T-helper 1 cell (primary cell): ENCODE measurements at places on chromosomes 11 and 22.
A peak's percentile ranks its signal among the peaks of the same experiment; 100 is the strongest.

DNA sequence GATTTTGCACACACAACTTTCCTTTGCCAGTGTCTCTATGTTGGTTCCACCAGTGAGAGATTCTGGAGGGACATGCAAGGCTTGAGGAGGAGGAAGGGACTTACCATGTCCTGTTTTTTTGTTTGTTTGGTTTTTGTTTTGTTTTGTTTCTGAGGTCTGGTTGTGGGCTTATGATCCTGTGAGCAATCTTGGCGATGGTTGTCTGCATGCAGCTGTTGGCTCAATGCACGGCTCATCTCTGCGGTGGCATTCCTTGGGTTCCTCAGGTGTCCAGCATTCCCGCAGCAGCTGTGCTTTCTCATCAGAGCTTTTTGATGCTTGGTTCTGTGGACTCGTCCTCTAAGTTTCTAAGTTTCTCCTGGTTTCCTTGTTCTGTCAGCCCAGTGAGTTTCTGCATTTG lies 4.8 kb upstream of the NNMT start:
- DNase-seq = no peak

DNA sequence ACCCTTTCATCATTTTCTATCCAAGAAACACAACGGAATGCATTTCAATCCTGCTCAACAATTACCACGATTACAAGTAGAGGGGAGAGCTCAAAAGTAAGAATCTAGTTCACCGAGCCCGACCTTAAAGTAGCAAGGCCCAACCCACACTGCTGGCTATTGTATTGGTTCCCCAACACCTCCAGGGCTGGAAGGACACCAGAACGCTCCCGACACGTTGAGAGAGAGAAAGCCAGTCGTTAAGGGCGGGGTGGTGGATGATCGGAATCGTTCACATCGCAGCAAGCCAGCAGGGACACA lies 690 bp downstream of the CKAP5 start:
- DNase-seq = no peak

GRCh38 chr22:27662359-27663301 lies 138.9 kb downstream of the MN1 start:
- DNase-seq = no peak

GRCh38 chr11:3660960-3661359 lies 10.2 kb downstream of the CHRNA10 start:
- DNase-seq = no peak

DNA sequence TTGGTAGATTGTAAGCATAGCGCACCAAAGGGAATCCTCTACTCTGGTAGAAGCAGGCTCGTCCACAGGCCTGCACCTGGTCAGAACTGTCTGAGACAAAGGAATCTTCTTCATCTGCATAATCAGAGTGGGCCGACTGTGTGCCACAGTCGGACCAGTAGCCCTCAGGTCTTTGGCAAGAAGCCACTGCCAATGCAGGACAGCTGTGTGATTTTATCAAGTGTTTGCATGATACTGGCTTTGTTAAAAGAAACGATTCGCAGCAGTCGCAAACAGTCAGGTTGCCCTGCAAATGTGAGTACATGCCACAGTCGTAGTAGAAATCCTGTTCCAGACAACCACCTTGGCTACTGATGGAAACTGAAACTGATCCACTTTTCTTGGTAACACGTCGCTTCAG lies 4.9 kb upstream of the CCDC34 start:
- no peak for DNase-seq

GRCh38 chr22:49715450-49715849 lies 112.2 kb downstream of the BRD1 start:
- DNase-seq = no peak

GRCh38 chr11:47057365-47057764 lies 119.3 kb downstream of the ARFGAP2 start:
- no peak for DNase-seq

DNA sequence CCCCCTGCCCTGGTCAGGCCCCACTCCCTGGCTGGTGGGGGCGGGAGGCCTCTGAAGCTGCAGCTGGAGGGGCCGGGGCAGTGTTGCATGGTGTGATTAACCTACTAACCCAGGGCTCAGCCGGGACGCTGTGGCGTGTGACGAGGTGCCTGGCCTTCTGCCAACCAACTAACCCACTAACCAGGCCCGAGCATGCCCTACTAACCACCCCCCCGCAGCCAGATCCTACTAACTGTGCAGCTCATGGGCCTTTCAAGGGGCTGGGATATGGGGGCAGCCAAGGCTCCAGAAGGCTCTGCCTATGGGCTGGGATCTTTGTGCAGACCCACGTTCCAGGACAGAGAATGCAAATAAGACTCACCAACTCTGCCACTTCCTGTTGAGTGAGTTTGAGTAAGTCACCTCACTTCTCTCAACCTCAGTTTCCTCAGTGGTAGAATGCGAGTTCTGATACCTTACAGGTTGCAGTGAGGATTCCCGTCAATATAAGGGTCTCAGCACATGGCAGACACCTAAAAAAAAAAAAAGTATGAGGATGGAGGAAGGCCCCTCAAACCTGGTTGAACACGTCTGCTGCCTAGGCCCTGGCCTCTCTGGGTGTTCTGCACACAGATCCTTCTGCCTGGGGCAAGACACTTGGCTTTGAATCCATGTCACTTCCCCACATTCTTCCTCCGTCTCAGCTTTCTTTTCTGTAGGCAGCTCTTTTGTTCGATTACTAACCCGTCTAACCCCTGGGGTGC lies 14.1 kb downstream of the MIAT start:
- DNase-seq = peak; percentile 41

GRCh38 chr11:19679952-19680828 lies 32.4 kb upstream of the NAV2 start:
- DNase-seq = no peak

GRCh38 chr11:116650052-116650451 lies 122.7 kb downstream of the BUD13 start:
- no peak for DNase-seq

- no peak for DNase-seq
Measured at GRCh38 chr11:105948918-105949590, 73.0 kb downstream of the MSANTD4 start.

- DNase-seq = no peak
Measured at GRCh38 chr22:19772422-19772672, 11.8 kb downstream of the TBX1 start.

GRCh38 chr22:50002791-50003190 lies 9.8 kb downstream of the IL17REL start:
- no peak for DNase-seq

- no peak for DNase-seq
Measured at GRCh38 chr22:24392218-24392931, 35.0 kb upstream of the ADORA2A start.

DNA sequence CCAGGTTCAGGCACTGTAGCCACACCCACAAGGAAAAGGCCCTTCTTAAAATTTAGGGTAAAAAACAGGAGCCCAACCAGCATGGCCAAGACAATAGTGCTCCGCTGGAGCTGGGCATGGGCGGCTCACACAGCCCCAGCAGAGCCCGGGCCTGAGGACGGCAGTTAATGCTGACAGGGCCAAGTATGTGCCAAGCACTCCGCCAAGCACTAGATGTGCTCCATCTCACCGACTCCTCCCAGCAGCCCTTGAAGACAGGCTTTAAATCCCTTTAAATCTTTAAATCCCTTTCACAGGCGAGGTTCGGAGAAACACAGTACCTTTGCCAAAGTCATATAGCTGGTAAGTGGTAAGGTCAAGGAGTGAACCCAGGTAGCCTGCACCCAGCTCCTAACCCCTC lies 4.8 kb downstream of the ARFGAP2 start:
- no peak for DNase-seq

DNA sequence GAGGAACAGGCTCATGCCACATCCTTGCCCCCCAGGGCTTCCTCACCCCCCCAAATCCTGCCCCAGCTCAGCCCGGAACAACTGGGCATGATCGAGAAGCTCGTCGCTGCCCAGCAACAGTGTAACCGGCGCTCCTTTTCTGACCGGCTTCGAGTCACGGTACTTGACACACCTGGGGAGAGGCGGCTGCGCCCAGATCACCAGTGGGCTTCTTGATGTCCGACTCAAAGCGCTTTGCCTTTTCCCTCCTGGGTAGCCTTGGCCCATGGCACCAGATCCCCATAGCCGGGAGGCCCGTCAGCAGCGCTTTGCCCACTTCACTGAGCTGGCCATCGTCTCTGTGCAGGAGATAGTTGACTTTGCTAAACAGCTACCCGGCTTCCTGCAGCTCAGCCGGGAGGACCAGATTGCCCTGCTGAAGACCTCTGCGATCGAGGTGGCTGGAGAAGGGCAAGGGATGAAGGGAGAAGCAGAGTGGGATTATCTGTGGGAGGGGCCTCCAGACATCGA lies 3.5 kb downstream of the NR1H3 start:
- DNase-seq = no peak

DNA sequence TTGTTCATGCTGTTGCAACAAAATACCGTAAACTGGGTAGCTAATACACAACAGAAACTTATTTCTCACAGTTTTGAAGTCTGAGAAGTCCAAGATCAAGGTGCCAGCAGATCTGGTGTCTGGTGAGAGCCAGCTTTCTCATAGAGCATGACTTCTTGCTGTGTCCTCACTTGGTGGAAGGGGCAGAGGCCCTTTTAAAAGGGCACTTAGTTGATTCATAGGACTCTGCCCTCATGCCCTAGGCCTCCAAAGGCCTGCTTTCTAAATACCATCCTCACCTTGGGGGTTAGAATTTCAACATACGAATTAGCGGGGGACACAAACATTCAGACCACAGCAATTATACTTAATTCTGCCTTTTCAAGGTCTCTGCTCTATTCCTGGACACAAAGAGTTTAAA lies 52.3 kb upstream of the FDX1 start:
- no peak for DNase-seq

GRCh38 chr11:122138744-122139594 lies 23.0 kb upstream of the BLID start:
- no peak for DNase-seq

- no peak for DNase-seq
Measured at GRCh38 chr22:26804911-26805539, 147.6 kb downstream of the MIAT start.

DNA sequence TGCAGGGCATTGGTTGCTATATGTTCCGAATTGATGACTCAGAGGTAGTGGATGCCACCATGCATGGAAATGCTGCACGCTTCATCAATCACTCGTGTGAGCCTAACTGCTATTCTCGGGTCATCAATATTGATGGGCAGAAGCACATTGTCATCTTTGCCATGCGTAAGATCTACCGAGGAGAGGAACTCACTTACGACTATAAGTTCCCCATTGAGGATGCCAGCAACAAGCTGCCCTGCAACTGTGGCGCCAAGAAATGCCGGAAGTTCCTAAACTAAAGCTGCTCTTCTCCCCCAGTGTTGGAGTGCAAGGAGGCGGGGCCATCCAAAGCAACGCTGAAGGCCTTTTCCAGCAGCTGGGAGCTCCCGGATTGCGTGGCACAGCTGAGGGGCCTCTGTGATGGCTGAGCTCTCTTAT lies 5.4 kb upstream of the TTC36 start:
- DNase-seq = no peak

DNA sequence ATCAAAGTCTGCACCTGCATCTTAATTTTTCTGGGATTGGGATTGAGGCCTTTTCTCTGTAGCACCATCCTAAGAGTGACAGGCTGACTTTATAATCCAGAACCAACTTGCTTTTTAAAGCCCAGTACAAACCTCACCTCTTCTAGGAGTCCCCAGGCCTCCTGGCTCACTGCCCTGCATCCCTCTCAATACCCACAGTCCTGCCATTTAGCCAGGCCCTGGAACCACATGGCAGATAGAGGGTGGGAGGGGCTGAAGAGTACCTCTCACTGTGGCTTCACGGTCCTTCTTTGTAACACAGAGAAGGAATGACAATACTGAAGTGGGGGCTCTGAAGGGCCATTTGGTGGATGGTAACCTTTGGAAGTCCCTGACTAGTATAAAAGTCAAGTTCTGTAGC lies 63.5 kb upstream of the PHOX2A start:
- DNase-seq = no peak

DNA sequence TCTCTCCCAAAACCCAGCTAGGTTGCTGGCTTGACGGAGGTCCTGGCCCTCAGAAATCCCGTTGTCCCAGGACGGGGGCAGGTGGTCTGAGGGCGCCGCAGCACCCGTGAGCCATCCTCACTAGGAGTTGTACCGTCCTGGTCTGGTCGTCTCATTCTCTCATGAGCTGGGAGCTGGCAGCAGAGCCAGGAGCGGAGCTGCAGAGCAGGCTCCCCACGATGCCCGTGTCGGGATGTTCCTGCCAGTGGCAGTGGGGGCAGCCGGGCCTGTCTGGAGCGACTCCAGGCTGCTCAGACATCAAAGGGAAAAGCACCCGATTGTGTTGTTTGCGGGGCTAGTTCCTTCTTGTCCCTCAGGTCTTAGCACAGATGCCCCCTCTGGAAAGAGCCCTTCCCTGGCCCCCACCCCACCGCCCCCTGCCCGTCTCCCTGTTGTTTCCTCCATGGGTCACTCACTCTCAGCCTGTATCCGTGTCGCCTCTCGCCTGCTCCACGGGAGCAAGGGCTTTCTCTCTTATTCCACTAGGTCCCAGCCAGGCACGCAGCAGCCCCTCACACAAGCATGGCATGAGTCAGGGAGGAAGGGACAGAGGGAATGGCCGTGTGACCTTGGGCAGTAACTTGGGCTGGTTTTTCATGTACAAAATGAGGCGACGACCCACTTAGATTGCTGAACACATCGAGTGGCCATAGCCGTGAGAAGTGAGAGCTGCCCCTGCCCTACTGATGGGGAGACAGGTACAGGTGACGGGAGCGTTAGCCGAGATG lies 23.2 kb upstream of the MGAT3 start:
- DNase-seq = no peak

GRCh38 chr11:118853678-118854077 lies 30.0 kb upstream of the CXCR5 start:
- DNase-seq = no peak

- DNase-seq = no peak
Measured at GRCh38 chr11:44782478-44782877, 55.7 kb downstream of the TSPAN18 start.

- DNase-seq = no peak
Measured at GRCh38 chr22:42814215-42814614, 42.9 kb downstream of the ARFGAP3 start.

DNA sequence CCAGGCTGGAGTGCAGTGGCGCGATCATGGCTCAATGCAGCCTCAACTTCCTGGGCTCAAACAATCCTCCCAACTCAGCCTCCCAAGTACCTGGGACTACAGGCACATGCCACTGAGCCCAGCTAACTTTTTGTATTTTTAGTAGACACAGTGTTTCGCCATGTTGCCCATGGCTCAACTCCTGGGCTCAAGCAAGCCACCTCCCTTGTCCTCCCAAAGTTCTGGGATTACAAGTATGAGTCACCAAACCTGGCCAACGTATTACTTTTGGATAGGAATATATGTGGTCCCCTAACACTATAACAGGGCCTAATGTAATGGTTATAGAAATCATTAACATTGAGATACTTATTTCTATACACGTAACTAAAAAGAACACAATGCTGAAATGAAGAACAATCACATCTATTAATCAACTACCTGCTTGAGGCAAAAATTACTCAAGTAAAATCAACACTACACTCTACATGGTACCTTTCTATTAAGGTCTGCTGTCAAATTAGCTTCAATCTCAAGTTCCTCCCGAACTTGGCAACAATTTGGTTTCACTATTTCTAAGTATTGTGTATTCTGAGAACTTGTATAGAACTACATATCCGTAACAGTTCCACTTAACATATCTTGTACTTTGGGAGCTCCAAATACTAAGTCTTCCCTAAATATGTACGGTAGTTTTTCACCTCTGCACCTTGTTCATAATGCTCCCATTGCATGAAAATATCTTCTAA lies 124.9 kb downstream of the FCHSD2 start:
- no peak for DNase-seq

- DNase-seq = no peak
Measured at GRCh38 chr22:39479254-39479653, 22.4 kb downstream of the MGAT3 start.
